IMR-90 (cell line): ENCODE measurements at places on chromosomes 3 and 15. TPM values are rescaled to one million over a fixed set of nuclear protein-coding genes. Genes with fewer than 3 reads are reported as not detected.

Gene DNAH12
- polyA plus RNA-seq: 0.02 TPM in 1 of 2 replicates, not detected in the other

Gene IQCH
- 0.42 and 0.60 TPM in 2 replicates for polyA plus RNA-seq

Gene ITGA11
- 5.6 and 6.6 TPM in 2 replicates for polyA plus RNA-seq

Gene SPINT1
- 1.8 and 2.1 TPM in 2 replicates for polyA plus RNA-seq

Gene MAP3K13
- 8.6 and 9.9 TPM in 2 replicates for polyA plus RNA-seq

Gene PGBD4
- polyA plus RNA-seq: 0.75 and 0.89 TPM in 2 replicates

Gene NR2E3
- polyA plus RNA-seq: 0.19 and 0.29 TPM in 2 replicates

Gene ITIH1
- polyA plus RNA-seq: not detected in 2 replicates

Gene ACAD9
- 40.8 and 41.3 TPM in 2 replicates for polyA plus RNA-seq

Gene CPN2
- 0.07 TPM in 2 replicates for polyA plus RNA-seq

Gene ISLR
- polyA plus RNA-seq: 0.79 and 1.0 TPM in 2 replicates

Gene TAGLN3
- 7.7 TPM in 2 replicates for polyA plus RNA-seq

Gene CATSPER2
- polyA plus RNA-seq: 0.41 and 0.85 TPM in 2 replicates

Gene LTF
- 0.04 TPM in 1 of 2 replicates, not detected in the other for polyA plus RNA-seq

Gene P2RY12
- polyA plus RNA-seq: not detected in 2 replicates

Gene KLHL6
- not detected in 2 replicates for polyA plus RNA-seq

Gene ITPKA
- 1.8 and 2.2 TPM in 2 replicates for polyA plus RNA-seq

Gene STT3B
- 35.6 and 45.5 TPM in 2 replicates for polyA plus RNA-seq

Gene GCHFR
- polyA plus RNA-seq: 6.5 and 6.8 TPM in 2 replicates

GRCh38 chr3:31057891-31058290, 163.4 kb upstream of the GADL1 start:
- no peak for DNase-seq

GRCh38 chr3:37556789-37557301, 304.8 kb upstream of the CTDSPL start:
- DNase-seq: no peak

DNA sequence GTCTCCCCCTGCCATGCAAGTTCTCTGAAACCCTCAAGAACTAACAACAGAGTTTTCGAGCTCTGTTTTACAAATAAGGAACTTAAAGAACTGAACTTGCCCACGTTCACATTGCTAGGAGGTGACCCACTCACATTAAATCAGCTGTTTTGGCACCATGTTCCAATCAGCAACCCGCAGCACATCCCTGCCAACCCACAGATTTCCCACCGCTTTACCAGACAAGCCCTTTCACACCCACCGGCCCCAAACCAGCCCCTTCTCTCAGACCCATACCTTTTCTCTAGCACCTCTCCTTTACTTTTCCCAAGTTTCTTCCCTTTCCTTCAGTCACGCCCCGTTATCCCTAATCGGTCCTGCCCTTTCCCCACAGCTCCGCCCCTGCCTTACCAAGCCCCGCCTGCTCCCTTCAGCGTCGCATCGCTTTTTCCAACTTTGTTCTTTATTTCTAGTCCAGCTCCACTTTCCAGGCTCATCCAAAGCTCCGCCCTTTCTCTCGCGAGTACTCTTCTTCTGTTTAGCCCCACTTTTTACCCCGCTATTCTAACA, 804 bp upstream of the BRPF1 start:
- no peak for DNase-seq

DNA sequence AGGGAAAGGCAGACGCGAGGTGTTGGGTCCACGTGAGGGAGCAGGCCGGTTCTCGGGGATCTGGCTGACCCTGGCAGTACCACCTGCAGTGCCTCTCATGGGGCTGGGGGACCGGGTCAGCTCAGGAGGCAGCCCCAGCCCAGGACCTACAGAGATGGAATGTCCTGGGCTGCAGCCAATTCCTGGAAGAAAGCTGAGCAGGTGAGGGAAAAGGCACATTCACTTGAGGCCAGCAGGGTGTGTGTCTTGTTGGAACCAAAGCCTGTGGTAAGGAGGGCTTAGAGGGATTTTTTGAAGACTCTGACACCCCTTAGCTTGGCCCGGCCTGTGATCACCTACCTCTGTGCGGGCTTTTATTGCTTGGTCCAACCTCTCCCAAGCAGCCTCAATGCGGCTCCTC, 15.8 kb downstream of the PLA2G4B start:
- no peak for DNase-seq

- DNase-seq: peak; percentile 72
Observed at GRCh38 chr3:132788301-132788671, 66.1 kb upstream of the NPHP3 start.

DNA sequence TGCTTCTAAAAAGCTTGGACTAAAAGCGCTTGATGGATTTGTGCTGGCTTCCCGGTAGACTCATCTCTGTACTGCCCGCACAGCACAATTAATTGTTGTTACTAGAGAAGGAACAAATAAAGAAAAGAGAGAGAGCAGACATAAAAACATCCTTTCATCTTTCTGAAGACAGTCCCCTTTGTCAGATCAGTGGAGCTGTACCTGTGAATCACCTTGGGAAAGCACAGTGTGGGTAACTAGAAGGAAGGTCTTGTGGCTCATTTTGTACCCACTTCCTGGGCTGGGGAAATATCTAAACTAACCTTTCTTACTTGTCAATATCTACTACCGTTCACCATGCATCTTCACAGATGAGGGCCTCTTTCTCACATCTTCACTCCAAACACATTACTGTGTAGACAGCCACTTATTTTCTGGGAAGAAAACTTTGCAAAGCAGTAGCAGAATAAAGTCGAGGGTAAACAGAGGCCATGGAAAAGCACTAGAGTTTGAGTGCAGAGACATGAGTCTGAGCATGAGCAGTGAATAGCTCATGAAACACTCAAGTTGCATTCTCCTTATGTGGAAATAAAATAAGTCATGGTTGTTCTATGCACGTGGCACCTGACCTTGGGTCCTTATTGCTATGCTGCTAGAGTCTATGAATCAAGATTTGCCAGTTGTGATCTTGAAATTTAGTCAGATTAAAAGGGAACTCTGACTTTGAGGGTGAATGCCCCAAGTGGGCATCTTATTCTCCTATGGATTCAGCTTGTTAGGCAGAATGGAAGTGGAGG, 169.3 kb downstream of the LPP start:
- DNase-seq: no peak

- no peak for DNase-seq
Observed at GRCh38 chr3:197955892-197956477, 4.0 kb upstream of the LMLN start.

- peak; percentile 14 for DNase-seq
Observed at GRCh38 chr15:77352887-77353286, 67.0 kb downstream of the PEAK1 start.

DNA sequence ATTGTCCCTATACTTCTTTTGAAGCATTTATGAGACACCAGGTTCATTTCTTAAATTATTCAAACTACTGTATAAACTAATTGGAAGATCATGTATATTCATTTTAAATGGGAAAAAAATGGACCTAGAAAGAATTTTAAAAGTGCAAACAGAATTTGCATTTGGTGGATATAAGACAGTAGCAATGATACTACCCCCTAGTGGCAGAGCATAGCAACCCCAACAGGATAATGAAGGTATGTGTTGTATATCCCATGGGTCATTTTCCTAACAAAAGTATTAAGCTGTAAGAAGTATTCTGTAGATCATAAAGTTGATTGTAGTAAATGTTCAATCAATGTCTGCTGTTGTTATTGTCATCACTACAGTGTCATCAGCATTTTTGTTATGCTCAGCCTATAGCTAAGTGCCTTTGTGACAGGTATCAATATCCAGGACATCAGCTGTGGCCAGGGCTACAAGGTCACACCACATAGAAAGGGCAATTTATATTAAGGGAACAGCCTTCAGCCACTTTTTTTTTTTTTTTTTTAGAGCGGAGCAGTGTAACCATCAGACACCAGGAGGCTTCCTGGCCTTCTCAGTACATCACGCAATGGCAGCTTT, 175.8 kb downstream of the FOXB1 start:
- DNase-seq: peak; percentile 61

DNA sequence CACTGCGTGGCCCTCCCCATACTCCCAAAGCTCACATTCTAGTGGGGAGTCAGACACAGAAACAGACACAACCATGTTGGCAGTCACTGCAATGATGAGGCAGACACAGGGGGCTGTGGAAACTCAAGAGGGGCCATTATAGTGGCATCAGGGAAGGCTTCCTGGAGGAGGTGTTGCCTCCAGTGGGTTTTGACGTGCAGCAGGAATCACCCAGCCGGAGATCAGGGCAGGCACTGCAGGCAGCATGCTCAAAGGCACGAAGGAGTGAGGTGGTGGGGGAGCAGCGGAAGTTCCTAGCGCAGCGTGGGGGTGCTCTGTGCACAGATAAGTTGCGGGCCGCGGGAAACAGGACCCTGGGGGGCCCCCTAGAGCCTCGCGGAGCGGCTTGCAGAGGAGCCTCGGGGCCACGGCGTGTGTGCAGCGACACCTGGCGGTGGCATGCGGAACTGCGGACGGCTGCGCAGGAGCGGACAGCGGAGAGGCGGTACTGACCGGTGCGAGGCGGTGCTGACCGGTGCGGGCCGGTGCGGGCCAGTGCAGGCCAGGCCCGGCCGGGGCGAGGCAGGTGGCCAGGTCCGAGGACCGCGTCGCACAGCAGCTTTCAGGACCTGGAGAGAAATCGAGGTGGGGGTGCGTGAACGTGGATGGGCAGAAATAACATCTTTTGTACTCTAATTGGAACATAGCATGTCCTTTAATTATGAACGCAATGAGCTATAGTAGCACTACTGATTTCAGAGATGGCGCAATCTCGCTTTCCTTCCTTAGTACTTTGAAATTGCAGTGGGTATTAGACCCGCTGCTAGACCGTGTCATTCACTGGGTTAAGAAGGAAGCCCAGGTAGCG, 101.5 kb downstream of the FBLN2 start:
- DNase-seq: peak; percentile 55

GRCh38 chr3:138902171-138902570, 44.8 kb downstream of the FOXL2 start:
- no peak for DNase-seq

DNA sequence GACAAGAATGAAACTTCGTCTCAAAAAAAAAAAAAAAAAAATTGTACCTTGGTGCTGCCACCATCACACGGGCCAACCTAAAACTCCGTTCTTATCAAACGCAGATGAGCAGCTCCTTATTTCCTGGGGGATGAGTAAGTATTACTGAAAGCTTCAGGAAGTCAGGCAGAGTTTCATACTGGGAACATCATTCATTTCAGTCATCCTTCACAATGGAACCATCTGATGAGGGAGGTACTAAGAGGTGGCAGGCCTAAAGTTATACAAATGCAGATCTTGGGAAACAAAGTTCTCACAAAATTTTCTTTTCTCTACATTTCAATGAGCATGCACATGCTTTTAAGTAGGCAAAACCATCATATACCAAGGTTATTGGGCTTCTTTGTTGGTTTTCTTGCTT, 636.0 kb upstream of the LMCD1 start:
- no peak for DNase-seq

DNA sequence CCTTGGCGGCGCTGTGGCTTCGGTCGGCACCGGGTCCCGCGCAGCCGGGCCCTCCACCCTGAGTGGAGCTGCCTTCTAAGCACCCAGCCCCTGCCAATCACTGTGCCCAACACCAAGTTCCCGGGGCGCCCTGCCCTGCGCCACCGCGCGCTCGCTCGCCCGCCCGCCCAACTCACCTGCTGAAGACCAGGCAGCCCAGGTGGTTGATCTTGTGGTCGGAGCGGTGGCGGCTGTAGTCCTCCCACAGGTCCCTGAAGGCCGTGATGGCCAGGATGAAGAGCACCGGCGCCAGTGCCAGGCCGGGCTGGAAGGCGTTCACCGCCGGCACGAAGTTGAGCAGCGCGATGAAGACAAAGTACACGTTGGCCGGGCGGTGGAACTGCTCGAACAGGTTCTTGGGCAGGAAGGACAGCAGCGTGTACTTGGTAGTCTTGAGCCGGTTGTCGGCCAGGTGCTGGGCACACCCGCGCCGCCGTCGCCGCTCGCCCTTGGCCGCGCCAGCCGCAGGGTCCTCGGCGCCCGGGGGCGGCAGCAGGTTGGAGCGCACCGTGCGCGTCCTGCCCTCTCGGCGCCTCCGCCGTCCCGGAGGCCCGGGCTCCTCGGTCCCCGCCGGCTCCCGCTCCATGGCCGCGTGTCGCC, 536 bp downstream of the ATP10A start:
- no peak for DNase-seq

DNA sequence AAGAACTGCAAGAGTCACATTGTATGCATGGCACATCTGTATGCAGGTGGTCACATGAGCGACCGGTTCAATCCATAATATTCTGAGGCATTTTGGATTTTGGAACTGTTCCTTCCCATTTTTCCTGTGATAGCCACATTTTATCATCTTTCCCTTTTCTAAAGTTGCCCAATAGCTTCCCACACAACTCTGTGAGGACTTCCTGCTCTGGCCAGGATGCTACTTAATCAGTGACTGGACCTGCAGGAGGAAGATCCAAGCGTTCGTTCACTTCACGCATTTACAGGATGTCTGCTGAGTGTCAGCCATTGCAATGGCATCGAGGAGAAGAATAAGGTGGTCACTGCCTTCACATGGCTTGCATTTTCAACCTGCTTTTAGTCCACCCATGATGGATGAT, 9.8 kb downstream of the KLHL6 start:
- no peak for DNase-seq

GRCh38 chr15:66017792-66018487, 148.6 kb downstream of the RAB11A start:
- DNase-seq: no peak

DNA sequence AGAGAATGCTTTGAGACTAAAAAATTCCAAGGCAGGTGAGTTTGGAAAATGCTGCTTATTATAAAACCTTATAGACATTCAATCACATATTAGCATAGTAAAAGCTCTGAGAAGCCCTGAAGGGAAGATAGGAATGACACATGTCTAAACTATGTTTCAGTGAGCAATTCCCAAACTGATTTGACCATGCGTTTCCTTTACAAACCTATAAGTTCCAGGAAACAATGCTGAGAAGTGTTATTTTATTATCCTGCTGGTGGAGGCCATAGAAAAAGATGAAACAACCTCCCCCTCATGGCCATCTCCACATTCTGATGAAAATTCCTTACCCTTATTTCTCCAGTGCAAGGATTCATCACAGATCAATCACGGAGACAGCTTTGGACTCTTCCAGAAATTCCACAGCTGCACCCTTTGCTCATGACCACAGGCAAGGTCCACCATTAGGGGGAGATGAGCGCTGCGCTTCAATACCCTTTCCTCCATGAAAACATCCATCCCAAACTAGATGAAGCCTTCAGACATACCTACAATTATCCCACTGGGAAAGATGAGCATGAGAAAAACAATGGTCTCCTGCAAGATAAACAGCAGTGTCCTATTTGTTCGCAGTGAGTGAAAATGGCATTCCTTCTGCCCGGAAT, 372.1 kb downstream of the MAGI1 start:
- peak; percentile 61 for DNase-seq

GRCh38 chr15:101242160-101242998, 9.5 kb downstream of the CHSY1 start:
- peak; percentile 59 for DNase-seq

- DNase-seq: no peak
Observed at GRCh38 chr15:64542091-64542490, 81.7 kb downstream of the ZNF609 start.

DNA sequence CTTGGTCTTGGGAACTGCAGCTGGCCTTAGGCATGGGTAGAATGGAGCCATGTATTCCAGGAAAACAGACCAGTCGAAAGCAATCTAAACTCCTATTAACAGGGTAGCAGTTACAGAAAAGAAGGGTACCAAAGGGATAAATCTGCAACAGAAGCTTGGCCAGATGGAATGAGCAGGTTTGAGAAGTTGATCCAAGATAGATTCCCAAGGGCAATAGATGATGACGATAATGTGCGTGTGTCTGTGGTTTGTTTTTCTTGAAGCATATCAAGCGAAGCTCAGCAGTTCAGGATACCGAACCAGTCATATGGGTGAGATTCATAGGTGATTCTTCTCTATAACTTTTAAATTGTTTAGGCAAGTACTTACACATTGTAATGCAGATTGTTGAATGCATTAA, 203.8 kb upstream of the SEMA6D start:
- no peak for DNase-seq

- no peak for DNase-seq
Observed at GRCh38 chr15:89406940-89407607, 72.5 kb upstream of the POLG start.

- DNase-seq: no peak
Observed at GRCh38 chr3:178851564-178851963, 220.0 kb downstream of the ZMAT3 start.
